Stimulated activated CD4-positive, alpha-beta T cell treated with anti-CD3 and anti-CD28 coated beads, Interleukin-15, amount 100 ng/mL, for 48 hours (primary cell): ENCODE measurements at places on chromosomes 5 and 9.

DNA sequence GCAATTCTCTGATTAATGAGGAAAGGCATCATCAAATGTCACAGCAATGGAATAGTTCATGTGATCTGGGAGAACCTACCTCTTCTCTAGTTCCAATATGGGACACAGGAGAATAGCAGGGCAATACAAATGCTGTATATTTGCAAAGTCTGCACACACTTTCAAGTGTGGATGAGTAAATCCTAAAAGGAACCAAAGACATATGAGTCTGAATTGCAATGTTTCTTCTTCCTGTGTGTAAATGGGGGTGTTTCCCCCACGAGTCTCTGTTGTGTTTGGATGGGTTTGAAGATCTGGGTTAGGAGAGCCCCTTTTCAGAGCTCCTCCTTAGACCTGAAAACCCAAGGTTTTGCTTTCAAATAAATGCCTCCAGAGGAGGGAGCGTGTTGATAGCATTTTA, 26.9 kb downstream of the SLC46A2 start:
- DNase-seq: no peak

DNA sequence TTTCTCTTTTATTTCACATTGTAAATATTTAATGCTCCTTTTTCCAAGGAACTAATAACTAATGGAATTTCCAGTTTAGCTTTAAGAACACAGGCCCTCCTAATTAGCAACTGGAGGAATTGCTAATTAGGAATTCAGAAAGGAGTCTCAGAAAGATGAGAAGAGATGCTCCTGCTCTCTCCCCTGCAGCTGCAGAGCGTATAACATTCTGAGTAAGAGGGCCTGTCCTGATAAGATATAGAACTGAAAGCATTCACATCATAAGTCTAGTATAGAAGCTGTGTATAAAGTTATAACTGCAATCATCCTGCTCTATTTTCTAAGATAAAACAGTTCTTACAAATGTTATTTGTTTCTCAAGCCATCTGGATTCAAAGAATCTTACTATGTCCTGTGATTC, 83.2 kb downstream of the DTWD2 start:
- DNase-seq: no peak

- no peak for DNase-seq
Measured at GRCh38 chr9:134493461-134494272, 147.9 kb upstream of the COL5A1 start.

DNA sequence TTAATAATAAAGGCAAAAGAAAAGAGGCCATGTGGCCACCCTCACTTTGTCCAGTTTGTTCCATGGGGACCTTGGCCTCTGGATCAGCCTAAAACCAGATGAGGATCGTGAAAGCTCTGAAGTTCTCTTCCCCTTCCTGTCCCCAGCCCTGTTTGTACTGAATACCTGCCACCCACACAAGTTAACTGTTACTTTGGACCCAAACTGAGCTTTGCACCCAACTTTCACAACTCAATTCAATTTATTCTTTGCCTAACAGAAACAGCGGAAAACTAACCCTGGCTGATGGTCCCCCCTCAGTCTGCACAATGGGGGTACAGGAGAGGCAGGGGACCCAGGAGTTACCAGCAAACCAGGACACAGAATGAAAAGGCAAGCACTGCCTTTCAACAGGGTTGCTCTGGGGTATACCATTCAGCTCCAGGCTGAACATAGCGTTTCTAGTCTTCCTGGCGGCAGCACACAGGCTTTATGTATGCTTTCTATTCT, 28.2 kb downstream of the ABCA1 start:
- no peak for DNase-seq

- DNase-seq: peak; percentile 70
Measured at GRCh38 chr9:20640331-20641187, 18.3 kb upstream of the MLLT3 start.

GRCh38 chr5:4001004-4001403, 405.4 kb downstream of the IRX1 start:
- DNase-seq: no peak

DNA sequence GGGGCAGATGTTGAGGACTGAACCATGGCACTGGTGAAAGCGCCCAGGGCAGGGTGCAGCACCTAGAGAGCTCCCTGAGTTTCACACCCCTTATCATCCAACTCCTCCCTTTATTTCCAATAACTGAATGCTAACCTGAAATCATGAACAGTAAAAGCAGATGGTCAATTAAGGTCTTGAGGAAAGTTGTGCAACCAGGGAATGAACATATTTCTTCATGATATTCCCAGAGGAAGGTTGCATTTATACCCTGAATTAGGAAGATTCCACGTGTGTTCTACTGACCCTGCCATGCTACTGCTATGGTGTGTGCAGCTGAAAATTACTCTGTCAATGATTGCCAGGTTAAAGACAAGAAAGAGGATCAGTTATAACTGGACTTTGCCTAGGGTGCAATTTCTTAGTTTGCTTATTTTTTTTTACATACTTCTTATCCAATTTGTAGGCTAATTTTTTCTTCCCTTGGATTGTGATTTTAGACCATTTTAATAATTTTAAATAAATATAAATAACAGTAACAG, 319.8 kb downstream of the SEMA5A start:
- DNase-seq: no peak

GRCh38 chr5:74660140-74660539, 19.6 kb upstream of the ENC1 start:
- DNase-seq: no peak

- DNase-seq: no peak
Measured at GRCh38 chr5:24571302-24571701, 73.5 kb downstream of the CDH10 start.

GRCh38 chr5:143593723-143594122, 190.2 kb upstream of the NR3C1 start:
- DNase-seq: no peak

DNA sequence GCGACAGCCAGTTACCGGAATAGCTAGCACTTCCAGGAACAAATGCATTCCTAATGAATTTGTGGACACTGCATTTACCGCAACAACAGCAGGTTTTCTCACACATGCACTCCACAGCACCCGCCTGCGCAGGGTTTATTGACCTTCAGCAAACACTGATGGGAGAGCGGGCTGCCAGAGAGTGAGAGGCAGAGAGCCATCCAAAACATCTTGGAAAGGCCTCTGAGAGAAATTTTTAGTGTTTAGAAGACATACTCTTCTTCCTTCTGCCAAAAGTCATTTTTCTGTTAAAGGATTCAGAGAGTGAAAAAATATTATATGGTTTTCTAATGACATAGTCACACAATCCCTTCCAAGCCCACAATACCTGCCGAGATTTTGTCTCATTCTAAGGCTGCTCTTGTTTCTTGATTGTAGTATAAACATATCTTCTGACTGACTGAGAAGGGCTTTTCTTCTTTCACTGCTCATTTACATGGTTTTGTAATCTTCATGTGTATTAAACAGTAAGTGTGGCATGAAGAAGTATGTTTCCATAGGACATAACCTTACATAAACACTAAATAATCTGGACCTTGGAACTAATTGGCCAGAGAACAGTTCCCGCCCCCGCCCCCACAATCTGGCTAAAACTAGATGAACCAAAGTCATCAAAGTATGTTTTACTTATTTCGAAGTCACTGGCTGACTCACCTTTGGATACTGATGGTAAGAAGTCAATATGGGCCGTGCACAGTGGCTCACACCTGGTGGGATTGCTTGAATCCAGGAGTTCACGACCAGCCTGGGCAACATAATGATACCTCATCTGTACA, 432.5 kb upstream of the MEF2C start:
- DNase-seq: no peak

- no peak for DNase-seq
Measured at GRCh38 chr9:78609450-78609849, 312.5 kb downstream of the PSAT1 start.

- DNase-seq: no peak
Measured at GRCh38 chr5:158543539-158544387, 556.0 kb downstream of the EBF1 start.

DNA sequence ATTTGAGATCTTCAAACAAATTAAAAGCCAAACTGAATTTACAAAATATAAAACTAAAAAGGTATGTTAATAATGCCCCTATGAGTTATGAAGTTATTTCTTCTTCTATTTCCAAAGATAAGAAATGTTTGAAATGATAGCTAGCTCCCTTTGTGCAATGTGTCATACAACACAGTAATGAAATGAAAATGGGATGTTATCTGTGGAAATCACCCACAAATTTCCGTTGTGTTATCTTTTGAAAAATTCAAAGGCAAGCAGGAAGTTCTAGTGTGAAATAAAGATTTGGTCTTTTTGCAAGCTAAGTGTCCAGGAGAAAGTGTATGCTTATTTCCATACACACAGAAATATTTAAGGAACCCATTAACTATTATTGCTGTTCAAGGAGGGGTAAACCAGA, 375.3 kb upstream of the PRR16 start:
- DNase-seq: no peak

GRCh38 chr9:11749396-11749795, 943.8 kb upstream of the TYRP1 start:
- DNase-seq: no peak

GRCh38 chr9:115135821-115136778, 18.1 kb upstream of the TNC start:
- DNase-seq: no peak

- no peak for DNase-seq
Measured at GRCh38 chr9:112218908-112219307, 43.8 kb upstream of the SUSD1 start.

GRCh38 chr5:31680528-31680927, 41.6 kb downstream of the PDZD2 start:
- no peak for DNase-seq

- DNase-seq: no peak
Measured at GRCh38 chr9:2691626-2692025, 25.7 kb upstream of the KCNV2 start.

GRCh38 chr5:14512574-14512973, 69.0 kb upstream of the OTULINL start:
- no peak for DNase-seq

GRCh38 chr9:127497656-127498290, 46.5 kb downstream of the LRSAM1 start:
- no peak for DNase-seq

GRCh38 chr5:136132557-136133221, at the start of gene SMAD5:
SMAD5 (plus strand) TSS chr5:136132845; CDS start chr5:136153761, 20,916 bp downstream.
- peak; percentile 29 for DNase-seq

- no peak for DNase-seq
Measured at GRCh38 chr9:112315331-112316257, 17.8 kb downstream of the PTBP3 start.

DNA sequence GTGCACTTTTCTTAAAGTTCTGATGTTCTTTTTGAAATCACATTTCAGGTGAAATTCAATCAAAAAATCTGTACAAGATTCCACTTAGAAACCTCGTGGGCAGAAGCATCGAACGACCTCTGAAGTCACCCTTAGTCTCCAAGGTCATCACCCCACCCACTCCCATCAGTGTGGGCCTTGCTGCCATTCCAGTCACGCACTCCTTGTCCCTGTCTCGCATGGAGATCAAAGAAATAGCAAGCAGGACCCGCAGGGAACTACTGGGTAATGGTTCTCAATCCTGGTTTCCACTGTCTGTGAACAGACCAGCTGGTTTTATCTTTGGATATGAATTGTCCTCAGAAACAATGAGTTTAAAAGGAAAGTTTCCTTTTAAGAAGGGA, 8.1 kb upstream of the SLC2A8 start:
- DNase-seq: no peak

DNA sequence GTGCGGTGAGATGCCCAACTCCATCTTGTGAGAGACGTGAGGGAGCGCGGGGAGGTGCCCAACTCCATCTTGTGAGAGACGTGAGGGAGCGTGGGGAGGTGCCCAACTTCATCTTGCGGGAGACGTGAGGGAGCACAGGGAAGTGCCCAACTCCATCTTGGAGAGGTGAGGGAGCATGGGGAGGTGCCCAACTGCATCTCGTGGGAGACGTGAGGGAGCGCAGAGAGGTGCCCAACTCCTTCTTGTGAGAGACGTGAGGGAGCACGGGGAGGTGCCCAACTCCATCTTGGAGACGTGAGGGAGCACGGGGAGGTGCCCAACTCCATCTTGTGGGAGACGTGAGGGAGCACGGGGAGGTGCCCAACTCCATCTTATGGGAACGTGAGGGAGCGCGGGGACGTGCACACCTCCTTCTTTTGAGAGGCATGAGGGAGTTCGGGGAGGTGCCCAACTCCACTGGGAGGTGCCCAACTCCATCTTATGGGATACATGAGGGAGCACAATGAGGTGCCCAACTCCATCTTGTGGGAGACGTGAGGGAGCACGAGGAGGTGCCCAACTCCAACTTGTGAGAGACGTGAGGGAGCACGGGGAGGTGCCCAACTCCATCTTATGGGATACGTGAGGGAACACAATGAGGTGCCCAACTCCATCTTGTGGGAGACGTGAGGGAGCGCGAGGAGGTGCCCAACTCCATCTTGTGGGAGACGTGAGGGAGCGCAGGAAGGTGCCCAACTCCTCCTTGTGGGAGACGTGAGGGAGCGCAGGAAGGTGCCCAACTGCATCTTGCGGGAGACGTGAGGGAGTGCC, 235.4 kb downstream of the CACNA1B start:
- DNase-seq: no peak

DNA sequence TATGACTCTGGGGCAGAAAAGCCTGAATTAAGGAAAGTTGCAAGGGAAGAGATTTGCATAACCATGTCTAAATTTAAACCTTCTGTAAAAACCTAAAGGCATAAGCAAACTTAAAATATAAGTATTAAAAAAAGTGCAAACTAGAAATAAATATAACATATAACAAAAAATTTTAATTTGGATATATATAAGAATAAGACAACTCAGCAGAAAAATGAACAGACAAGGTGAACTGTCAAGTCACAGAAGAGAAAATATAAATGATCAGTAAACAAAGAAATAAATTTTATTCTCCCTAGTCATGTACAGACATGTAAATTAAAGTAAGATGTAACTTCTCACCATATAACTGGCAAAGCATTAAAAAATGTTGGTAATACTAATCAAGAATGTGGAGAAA, 37.0 kb downstream of the C5orf22 start:
- no peak for DNase-seq

DNA sequence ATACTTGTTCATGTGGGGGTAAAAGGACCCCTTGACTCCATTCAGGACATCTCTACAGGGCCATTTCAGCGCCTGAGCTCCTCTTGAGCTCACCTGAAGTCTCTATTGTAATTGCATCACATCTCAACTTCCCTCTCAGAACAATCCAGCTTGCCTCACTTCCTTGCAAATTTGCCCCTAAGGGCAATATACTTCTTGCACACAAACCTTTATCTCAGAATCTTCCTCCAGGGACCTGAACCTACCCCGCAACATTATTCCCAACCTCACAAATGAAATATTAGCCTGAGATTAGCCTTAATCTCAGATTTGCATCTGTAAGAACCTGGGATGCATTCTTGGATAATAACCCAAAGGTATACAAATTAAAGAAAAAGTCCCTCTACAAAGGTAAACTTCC, 159.2 kb downstream of the DRD1 start:
- no peak for DNase-seq

GRCh38 chr5:121862801-121863200, 11.1 kb downstream of the FTMT start:
- no peak for DNase-seq

- no peak for DNase-seq
Measured at GRCh38 chr9:94084314-94084713, at the start of gene PTPDC1. PTPDC1 (plus strand) TSS chr9:94084464; CDS start chr9:94084531, 67 bp downstream.

- peak; percentile 85 for DNase-seq
Measured at GRCh38 chr9:135925496-135926133, 18.3 kb upstream of the CAMSAP1 start.
